Inflammatory macrophage treated with lipopolysaccharide for 4 hours (primary cell): ENCODE measurements at places on chromosomes 4 and X.

DNA sequence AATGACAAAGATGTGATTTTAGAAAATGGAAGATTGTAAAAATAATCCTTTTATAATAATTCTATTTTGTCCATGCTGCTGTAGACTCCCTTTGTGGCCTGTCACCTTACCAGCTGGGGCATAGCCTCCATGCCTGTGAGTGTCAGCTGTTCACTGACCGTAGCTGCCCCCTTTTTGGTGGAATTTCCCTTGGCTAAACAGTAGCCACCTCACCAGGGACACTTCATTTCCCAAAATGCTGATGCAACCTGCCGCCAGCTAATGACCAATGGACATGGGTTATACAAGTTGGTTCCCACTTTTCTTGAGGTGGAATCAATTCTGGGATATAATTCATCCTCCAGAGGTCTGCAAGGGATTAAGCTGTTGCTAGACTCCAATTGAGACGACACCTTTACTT, 368.4 kb downstream of the PRDM5 start:
- DNase-seq: no peak

GRCh38 chrX:63258144-63258543, 93.0 kb downstream of the SPIN4 start:
- no peak for DNase-seq

DNA sequence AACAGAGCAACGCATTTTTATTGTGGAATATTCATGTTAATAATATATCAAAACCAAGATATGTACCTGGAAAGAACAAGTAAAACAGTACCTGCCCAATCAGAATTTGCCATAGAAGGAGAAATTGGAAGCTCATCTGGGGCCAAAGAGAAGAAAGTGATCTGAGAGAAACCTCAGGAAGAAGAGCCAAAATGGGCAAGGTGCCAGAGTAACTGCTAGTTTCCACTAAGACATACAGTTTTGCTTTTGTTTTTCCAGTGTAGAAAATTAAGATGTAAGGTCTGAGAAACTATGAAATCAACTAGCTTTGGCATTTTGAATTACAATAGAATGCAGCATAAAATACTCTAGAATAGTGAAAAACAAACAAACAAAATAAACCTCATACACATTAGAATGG, 2201.2 kb downstream of the ARAP2 start:
- DNase-seq: no peak

DNA sequence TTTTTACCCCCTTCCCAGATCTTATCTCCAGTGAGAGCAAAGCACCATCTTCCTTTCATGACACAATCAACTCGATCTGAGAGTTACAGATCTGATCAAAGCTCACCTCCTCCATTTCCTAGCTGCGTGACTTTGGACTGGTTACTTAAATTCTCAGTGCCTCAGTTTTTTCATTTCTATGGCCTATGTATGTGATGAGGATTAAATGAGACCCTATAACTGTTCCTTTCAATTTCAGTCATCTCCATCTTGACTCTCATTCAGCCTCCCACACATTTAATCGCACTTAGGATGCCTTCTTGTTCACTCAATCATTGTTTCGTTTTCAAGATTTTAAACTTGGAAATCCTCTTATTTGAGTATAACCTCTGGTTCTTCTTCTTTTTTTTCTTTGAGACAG, 20.1 kb upstream of the CXCR3 start:
- no peak for DNase-seq

DNA sequence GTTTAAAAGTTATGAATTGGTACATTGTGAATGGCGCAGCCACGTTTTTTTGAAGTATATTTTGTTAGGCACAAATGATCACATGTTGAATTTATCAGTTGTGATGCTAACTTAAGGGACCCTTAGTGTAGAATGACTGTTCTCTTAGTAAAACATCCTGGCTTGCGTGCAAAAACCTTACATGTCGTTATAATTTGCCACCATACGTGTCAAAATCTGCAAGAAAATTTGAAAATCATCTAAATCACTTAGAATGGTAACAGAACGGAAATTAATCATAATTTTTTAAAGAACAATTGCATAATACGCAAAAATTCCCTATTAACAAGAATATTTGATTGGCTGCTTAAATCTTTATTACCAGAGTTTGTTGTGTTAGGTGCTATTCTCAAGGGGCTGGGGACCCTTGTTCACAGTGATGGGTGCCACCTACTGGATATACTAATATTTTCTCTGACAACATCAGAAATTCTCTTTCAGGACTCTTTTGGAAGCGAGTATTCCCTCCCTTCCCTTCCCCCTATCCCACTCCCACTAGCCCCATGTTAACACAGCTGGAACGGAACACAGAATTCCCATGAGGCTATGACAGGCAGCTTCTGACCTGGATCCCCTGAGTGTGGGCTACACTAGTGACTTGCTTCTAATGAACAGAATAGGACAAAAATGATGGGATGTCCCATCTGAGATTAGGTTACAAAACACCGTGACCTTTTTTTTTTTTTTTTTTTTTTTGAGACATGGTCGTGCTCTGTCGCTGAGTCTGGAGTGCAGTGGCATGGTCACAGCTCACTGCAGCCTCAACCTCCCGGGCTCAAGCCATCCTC, 71.8 kb downstream of the SUPT20HL2 start:
- DNase-seq: no peak

- DNase-seq: no peak
These were observed 44.1 kb downstream of the LARP7 start for GRCh38 chr4:112680996-112681395.

GRCh38 chr4:128528793-128529553, 241.4 kb upstream of the PGRMC2 start:
- no peak for DNase-seq

DNA sequence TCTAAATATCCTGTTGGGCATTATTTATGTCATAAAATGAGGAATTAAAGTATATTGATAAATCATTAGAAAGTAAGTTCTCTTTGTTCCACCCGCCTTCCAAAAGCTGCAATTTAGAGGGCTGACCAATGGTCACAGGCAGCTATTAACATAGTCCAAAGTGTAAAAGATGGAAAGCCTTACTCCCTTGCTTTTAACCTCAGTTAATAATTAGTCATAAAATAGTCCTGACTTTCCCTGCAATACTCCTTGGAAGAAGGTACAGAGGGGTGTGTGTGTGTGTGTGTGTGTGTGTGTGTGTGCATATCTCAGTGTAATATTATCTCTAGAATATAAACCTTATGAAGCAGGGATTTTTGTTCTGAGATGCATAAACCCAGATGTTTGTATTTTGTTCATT, 275.4 kb downstream of the FAT4 start:
- DNase-seq: no peak

- DNase-seq: no peak
These were observed 30.3 kb downstream of the AMMECR1 start for GRCh38 chrX:110287605-110288004.

GRCh38 chrX:119762718-119763117, 4.3 kb downstream of the SOWAHD start:
- DNase-seq: no peak

- peak; percentile 6 for DNase-seq
These were observed 32.4 kb downstream of the KLHL8 start for GRCh38 chr4:87188048-87188447.

DNA sequence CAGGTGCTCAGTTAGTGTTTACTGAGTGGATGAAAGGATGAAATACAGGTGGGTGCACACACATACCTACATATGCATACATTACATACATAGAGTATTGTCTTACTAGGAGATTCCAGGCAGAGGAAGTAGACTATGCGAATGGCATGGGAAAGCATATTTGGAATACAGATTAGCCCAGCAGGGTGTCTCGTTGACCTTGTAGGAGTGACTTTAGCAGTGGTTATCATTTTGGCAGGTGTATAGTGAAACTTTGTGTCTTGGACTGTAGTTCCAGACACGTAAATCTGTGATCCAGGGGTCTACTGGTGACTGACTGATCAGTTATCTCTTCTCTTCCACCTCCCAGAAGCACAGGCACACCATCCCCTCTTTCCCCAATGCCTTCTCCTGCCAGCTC, 86.3 kb downstream of the KLHL8 start:
- no peak for DNase-seq

- peak; percentile 12 for DNase-seq
These were observed 19.9 kb upstream of the TXK start for GRCh38 chr4:48153791-48154550.

DNA sequence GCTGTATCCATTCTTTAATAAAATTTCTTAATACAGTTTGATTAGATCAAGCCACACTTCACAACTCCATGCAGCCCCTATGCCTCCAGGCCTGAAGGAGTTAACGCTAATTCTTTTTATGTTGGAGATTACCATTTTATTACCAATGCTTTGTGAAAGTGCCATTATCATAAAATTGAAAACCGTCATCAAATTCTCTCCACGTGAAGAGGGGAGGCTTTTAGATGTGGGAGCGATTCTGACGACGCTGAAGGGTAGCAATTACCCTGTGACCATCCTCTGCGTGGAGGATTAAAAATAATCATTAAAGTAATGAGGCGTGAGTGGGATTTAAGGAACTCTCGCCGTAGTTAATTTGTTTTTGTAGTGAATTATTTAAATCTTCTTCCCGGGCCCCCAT, 278.8 kb downstream of the CRLF2 start:
- no peak for DNase-seq

- peak; percentile 88 for DNase-seq
These were observed 19.1 kb downstream of the SH3BP2 start for GRCh38 chr4:2811830-2812611.

DNA sequence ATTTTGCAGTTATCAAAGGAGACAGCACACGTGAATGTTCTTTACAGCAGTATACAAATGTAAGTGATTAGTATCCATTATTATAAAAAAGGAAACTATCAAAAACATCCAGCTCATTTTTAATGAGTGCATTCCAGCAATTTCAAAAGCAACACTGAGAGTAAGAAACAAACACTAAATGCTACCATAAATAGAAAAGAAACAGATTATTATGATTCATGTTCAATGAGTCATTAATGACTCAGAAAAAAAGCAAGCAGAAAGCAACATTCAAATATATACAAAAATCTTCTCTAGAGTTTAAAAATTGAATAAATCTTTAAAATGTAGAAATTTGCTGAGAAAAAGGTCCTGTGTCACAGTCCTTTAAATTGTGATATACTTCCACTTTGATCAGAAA, 346.5 kb upstream of the FMR1 start:
- no peak for DNase-seq

DNA sequence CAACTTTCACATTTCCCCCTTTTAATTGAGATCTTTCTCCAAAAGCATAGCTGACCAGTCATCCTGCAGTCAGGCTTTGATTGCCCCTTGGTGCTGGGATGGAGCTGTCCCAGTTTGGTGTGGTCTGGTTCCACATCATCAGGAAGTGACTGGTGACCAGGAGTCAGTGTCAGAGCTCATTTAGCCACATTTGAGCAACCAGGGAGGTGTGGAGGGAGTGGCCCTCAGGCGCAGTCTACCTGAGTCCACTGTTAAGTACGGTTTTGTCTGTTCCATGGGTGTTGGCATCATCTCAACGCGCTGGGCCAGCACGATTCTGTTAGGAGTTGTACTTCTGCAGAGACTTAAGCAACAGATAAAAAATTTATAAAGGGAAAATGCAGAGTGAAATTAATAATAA, 52.6 kb downstream of the RGS12 start:
- DNase-seq: no peak

DNA sequence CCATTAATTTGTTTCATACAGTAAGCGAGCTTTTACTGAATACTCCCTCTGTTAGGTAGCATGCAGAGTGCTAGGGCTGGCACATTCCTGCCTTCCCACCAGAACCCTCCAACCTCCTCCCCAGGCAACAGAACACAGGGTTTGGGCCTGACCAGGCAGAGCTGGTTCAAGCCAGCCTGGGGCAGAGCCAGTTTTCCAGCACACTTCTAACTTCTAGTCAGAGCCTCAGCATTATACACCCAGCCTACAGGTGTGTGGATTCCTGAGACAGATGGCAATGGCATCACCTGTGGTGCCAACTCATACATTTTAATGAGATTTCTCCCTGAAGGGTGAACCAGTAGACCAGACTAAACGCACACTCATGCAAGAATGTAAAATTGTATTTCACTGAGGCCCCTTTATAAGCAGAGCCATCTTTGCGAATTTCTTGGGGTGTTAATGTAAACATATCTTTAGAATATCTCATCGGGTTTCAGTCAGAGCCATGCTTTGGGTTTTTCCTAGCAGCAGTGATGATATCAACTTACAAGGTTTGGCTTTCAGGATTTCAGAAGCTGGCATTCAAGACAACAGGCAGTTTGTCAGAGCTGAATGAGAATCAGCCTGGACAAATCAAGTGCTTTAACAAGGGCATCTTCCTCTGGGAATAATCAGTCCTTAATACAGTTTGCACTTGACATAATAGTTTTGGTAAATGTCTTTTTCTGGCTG, 92.0 kb downstream of the GATB start:
- no peak for DNase-seq

DNA sequence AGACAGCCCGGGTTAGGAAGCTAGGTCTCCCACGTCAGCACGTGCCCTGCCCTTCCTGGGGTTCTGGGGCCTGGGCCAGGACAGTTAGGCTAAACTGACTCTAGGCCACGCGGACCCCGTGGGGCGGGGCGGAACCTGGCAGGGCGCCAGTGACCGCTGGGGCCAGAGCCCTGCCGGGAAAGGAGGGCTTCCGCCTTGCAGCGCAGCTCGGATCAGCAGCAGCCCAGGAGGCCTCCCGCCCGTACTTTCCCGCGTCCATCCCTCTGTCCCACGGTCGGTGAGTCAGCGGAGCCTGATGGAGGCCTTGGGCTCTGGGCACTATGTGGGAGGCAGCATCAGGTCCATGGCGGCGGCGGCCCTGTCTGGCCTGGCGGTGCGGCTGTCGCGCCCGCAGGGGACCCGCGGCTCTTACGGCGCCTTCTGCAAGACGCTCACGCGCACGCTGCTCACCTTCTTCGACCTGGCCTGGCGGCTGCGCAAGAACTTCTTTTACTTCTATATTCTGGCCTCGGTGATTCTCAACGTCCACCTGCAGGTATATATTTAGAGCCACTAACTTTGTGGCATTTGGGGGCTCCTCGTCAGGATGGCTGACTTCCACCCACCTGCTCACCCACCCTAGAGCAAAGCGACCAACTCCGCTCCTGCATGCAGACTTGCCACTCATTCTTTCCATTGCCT, at the start of gene SMIM10:
Gene SMIM10, plus strand, starts transcription at position 191 of the 681 bp plus-strand sequence. Its CDS starts 105 bp downstream, at position 296.
- DNase-seq: peak; percentile 87

- DNase-seq: peak; percentile 60
These were observed 43.0 kb upstream of the SCOC start for GRCh38 chr4:140330311-140330900.
